ENCODE measurements at places on chromosomes 1 and 21. TPM values are rescaled to one million over a fixed set of nuclear protein-coding genes. Genes with fewer than 3 reads are reported as not detected.

Gene CELA2B
- total RNA-seq, result not detected

Gene HSPB7
- 0.05 TPM for total RNA-seq

Gene PLEKHN1
- 4.3 TPM for total RNA-seq

Gene ABCA4
- total RNA-seq, result 0.18 TPM

Gene OPTC
- not detected for total RNA-seq

Gene TATDN3
- 15.2 TPM for total RNA-seq

Gene LRRC53
- not detected for total RNA-seq

Gene TDRD10
- total RNA-seq, result 0.14 TPM

Gene PTGS2
- total RNA-seq, result 5.1 TPM

Gene CRYBG2
- total RNA-seq, result 1.3 TPM

Gene KRTAP11-1
- 0.09 TPM for total RNA-seq

Gene MPL
- 0.25 TPM for total RNA-seq

Gene CYP4A22
- total RNA-seq, result not detected

Gene TSPAN1
- 2.6 TPM for total RNA-seq
